ENCODE measurements at places on chromosomes 2 and 18. TPM values are rescaled to one million over a fixed set of nuclear protein-coding genes. Genes with fewer than 3 reads are reported as not detected.

- no peak for DNase-seq
- no peak overlapping the region for H3K4me3 ChIP-seq
- H3K36me3 ChIP-seq = no peaks in the 10 kb centered on the region
- H3K27ac ChIP-seq = no peak overlapping the region
- H3K27me3 ChIP-seq = no peaks in the 10 kb centered on the region
Measured at GRCh38 chr18:73544617-73545016, 603.0 kb downstream of the FBXO15 start.

DNA sequence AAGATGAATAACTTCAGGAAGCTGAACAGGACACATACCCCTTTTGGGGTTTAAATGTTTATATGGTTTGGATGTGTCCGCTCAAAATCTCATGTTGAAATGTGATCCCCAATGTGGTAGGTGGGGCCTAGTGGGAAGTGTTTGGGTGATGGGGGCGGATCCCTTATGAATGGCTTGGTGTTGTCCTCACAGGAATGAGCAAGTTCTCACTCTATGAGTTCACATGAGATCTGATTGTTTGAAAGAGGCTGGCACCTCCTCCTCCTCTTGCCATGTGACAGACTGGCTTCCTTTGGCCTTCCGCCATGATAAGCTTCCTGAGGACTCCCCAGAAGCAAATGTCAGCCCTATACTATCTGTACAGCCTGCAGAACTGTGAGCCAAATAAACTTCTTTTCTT, 88.6 kb upstream of the ZNF532 start:
- no peak overlapping the region for H3K27ac ChIP-seq
- no peaks in the 10 kb centered on the region for H3K4me1 ChIP-seq
- no peak overlapping the region for H3K4me3 ChIP-seq
- H3K36me3 ChIP-seq = no peaks in the 10 kb centered on the region

DNA sequence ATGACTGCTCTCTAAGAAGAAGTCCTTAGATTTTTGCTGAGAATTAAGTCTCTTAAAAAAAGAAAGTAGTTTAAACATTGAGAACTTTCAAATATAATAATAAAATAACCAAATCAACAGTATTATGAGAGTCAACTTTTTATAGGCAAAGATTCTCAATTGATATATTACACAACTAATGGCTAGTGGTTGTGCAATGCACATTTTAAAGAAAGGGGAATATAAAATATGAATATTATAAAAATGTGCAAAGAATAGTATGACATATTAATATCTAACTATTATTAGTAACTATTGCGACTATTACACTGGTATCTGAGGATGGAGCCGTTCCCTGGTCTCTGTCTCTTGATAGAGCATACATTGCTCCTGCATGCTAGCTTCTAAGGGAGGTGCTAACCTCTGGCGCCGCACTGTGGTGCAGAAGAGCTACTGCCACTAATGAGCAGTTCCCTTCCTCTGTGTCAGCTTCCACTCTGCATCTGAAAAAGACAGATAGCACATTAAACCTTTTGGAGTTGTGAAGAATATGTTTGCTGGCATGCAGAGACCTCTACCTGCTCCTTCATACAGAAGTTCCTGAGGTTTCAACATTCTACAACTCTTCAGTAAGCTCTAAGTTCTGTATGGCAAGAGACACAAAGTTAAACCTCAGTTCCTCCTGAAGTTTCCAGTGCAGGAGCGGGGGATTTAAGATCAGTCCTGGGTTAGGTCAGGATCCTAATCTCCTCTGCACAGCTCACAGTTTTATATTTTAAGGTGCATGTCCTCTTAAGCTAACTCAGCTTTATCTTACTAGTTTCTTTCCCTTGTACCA, 3.5 kb upstream of the SLC9A2 start:
- H3K27me3 ChIP-seq = peaks cover 30% of the 10 kb centered on the region
- H3K36me3 ChIP-seq = no peaks in the 10 kb centered on the region
- DNase-seq = no peak
- no peak overlapping the region for H3K4me3 ChIP-seq
- H3K4me1 ChIP-seq = peaks cover 7% of the 10 kb centered on the region

OSR1 gene
- 0.05 TPM for polyA plus RNA-seq

NAT8 gene
- polyA plus RNA-seq = not detected

POLR1B gene
- polyA plus RNA-seq = 50.2 TPM

All from H1 (cell line).